ENCODE measurements at places on chromosomes 7 and 10. TPM values are rescaled to one million over a fixed set of nuclear protein-coding genes. Genes with fewer than 3 reads are reported as not detected.

DNA sequence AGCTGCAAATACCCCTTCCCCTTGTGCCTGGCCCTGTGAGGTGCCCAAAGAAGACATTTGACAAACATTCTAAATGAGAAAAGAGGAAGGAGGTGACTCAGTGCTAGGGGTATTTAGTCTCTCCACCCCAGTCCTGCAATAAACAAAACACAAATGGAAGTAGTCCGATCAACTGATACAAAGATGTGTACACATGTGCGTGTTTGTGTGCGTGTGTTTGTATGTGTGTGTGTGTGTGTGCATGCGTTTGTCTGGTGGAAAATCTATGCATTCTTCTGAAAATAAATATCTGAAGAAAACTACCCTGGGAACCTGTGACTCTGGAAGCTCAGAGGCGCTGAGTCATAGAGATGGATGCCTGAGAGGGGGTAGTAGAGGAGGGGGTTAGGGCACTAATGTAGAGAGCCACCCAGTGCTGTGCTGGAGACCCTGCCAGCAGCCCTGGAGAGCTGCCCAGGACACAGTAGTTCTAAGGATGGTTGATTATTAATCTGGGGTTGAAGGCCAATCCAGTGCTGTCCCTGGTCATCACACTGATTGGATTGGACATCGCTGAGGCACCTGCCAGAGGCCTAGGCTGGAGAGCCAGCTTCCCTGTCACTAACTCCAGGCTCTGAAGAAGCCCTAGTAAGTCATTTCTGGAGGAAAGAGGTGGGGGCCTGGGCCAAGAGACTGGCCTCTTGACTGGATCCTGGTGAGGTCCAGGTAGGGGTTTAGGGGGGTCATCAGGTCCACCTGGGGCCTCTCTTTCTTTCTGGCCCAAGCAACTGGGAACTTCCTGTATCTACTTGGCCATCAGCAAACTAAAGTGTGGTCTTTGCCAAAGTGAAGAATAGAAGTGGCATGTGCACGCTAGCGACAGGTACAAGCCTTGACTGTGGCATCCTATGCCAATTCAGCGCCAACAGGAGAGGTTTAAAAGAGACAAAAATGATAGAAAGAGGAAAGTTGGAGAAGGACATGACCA is 18.5 kb downstream of the SFTPA1 start:
- no peaks in the 10 kb centered on the region for H3K27me3 ChIP-seq
- H3K4me1 ChIP-seq = no peaks in the 10 kb centered on the region
- no peak overlapping the region for H3K27ac ChIP-seq
- no peak overlapping the region for H3K4me3 ChIP-seq
- no peaks in the 10 kb centered on the region for H3K36me3 ChIP-seq

DNA sequence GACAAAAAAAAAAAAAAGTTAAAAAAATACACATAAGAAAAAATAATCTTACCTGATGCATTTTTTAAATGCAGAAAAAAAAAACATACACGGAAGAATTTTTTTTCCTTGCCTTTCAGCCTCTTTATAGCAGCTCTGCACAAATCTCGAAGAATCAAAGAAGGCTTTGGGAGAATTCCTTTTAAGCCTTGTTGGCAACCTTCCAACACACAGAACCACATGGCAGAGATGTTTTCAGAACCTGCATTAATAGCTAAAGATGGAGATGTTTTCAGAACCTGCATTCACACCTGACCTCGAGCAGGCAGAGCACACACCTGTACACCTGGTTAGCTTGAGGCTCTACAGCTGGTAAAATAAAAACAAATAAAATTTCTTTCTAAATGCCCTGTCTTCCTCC is 65.6 kb downstream of the DOCK4 start:
- H3K27ac ChIP-seq = no peak overlapping the region
- no peak for DNase-seq
- H3K4me3 ChIP-seq = no peak overlapping the region
- H3K27me3 ChIP-seq = no peaks in the 10 kb centered on the region

GRCh38 chr10:60985951-60986350 is 42.0 kb upstream of the RHOBTB1 start:
- H3K27ac ChIP-seq = no peak overlapping the region
- H3K36me3 ChIP-seq = no peaks in the 10 kb centered on the region
- peaks cover 3% of the 10 kb centered on the region for H3K4me1 ChIP-seq
- peak; percentile 18 for DNase-seq
- H3K27me3 ChIP-seq = no peaks in the 10 kb centered on the region

- no peaks in the 10 kb centered on the region for H3K27me3 ChIP-seq
- no peak overlapping the region for H3K4me3 ChIP-seq
- H3K27ac ChIP-seq = no peak overlapping the region
Observed at GRCh38 chr7:3657206-3657605, 356.2 kb downstream of the SDK1 start.

DNA sequence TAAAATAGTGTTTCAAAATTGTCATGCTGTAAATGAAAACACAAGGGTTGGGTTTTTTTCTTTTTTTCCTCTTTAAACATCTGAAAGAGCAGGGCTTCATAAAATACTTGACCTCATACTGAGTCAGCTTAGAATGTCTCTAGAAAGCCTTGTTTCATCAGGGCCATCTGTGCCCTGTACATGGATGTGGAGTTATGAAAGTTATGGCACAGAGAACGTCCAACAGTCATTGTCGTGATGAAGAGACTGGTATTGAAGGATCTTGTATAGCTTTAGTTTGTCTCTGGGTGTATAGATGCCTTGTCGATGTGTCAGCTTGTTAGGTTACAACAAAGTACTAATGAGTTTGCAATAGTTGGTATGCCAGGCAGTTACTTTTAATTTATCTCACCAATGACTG is 127.3 kb downstream of the FAM204A start:
- H3K4me3 ChIP-seq = no peak overlapping the region
- peak; percentile 46 for DNase-seq
- no peaks in the 10 kb centered on the region for H3K36me3 ChIP-seq
- H3K4me1 ChIP-seq = no peaks in the 10 kb centered on the region
- no peaks in the 10 kb centered on the region for H3K27me3 ChIP-seq
- no peak overlapping the region for H3K27ac ChIP-seq

DNA sequence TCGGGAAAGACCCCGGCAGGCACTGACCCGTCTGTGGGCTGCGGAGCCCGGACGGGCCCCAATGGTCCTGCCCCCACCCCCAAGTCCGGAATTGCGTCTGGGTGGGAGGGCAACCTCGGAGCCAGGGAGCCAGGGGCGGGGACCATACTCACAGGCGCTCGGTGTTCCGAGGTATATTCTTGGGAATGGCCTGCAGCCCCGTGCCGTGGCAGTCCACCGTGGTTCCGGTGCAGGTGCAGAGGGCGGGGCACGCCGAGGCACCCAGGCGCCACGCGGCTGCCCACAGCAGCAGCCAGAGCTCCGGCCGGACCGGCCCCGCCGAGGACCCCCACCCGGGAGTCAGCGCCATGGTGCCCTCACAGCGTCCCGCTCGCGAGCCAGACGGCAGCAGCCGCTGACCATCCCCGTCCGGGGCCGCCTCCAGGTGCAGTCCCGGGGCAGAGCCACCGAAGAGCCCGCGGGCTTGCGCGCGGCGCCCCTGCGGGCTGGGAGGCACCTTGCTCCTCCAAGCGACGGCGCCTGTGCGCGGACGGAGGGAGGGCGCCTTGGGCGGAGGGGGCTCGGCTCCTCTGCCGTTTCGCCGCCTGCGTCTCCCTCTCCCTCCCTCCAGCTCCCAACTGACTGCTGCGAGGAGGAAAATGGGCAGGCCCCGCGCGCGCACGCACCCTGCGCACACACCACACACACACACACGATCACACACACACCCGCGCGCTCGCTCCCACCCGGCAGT is at the start of gene SLIT1:
TSS of gene SLIT1 (minus strand) at position 634 of the 733 bp plus-strand sequence. CDS start at position 349, 285 bp downstream.
- peaks cover 41% of the 10 kb centered on the region for H3K27me3 ChIP-seq
- no peaks in the 10 kb centered on the region for H3K36me3 ChIP-seq
- H3K4me3 ChIP-seq = no peak within 1 kb of the TSS
- no peak within 1 kb of the TSS for H3K27ac ChIP-seq

GRCh38 chr7:148979827-148980226 is 48.5 kb downstream of the PDIA4 start:
- H3K4me3 ChIP-seq = no peak overlapping the region
- no peaks in the 10 kb centered on the region for H3K36me3 ChIP-seq
- no peak for DNase-seq

GRCh38 chr7:102415685-102416225 is 17.6 kb upstream of the ORAI2 start:
- no peaks in the 10 kb centered on the region for H3K4me1 ChIP-seq
- H3K36me3 ChIP-seq = peaks cover 33% of the 10 kb centered on the region
- no peak overlapping the region for H3K4me3 ChIP-seq
- DNase-seq = no peak
- no peaks in the 10 kb centered on the region for H3K27me3 ChIP-seq
- no peak overlapping the region for H3K27ac ChIP-seq

Gene PPP1R17
- 0.29 TPM for polyA plus RNA-seq

Gene ARL3
- polyA plus RNA-seq = 24.1 TPM

Gene CYP2W1
- polyA plus RNA-seq = not detected

All from GM23248 (cell line).